ENCODE measurements at places on chromosomes 2 and 18.

GRCh38 chr2:222884114-222884771 is 23.4 kb downstream of the ACSL3 start:
- no peak for DNase-seq

DNA sequence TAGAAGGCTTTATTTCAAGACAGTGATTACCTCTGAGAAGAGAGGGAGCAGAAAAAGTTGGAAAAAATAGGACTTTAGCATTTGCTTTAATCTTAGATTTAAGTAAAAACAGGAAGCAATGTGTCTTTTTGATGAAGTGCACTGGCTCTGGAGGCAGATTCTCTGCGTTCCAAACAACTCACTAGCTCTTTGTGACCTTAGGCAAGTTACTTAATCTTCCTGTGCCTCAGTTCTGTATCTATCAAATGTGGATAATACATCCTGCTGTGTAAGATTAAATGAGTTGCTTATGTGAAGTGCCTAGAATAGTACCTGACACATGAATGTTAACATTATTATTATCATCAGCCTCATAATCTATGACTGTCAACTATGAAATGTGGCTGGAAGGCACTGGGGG is 42.3 kb downstream of the RPRD1A start:
- no peak for DNase-seq

GRCh38 chr2:1940679-1941078 is 196.4 kb upstream of the PXDN start:
- no peak for DNase-seq

GRCh38 chr2:143891879-143892308 is 628.0 kb downstream of the ZEB2 start:
- DNase-seq, result no peak

GRCh38 chr2:56185101-56185581 is 1.4 kb downstream of the CCDC85A start:
- DNase-seq, result no peak

GRCh38 chr2:175690113-175690837 is 311.8 kb downstream of the LNPK start:
- DNase-seq, result peak; percentile 40

GRCh38 chr18:63238693-63239075 is 80.9 kb downstream of the BCL2 start:
- no peak for DNase-seq

DNA sequence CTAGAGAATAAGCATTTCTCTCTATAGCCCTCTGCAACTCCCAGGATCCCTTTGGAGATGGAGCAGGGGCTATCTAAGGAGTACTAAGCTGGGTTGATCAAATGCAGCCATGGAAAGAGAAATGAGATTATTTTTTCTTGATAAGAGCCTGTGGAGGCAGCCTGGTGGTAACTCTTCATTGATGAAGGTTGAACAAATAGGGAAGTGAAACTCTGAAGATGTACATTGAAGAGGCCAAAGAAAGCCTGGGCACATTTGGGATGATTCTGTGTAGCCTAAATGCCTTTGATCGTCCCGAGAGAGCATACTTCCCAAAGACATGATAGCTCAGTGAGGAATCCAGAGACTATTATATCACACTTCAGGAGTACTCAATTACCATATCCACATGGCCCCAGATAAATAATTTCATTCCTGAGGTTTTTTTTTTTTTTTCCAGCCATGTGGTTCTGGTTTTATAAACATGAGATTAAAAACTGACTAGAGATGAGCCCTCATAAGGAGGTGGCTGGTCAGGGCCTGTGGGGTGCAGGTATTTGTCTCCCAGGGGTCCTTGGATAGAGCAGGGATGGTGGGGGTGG is 192.5 kb downstream of the TPGS2 start:
- DNase-seq, result no peak

DNA sequence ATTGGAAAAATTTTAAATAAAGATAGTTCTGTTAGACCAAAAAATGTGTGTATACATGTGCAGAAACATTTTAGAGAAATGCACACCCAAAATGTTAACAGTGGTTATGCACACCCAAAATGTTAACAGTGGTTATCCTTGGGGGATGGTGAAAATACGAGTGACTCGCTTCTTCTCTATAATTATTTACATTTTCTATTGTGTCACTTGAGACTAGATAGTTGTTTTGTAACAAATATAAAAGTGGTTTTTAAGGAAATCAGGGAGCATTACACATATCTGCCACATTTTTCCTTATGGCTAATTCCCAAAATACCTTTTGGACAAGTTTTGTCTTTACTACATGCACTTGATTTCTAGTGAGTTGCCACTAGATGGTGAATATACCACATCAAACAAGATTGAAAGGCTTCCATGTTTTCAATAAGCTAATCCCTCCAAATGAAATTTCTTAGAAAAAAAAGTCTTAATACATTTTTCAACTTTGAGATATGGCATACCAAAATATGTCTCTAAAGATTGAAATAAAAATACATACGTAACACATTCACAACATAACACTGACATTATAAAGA is 9.0 kb upstream of the HIBCH start:
- no peak for DNase-seq

GRCh38 chr18:10971717-10972116 is 177.7 kb downstream of the PIEZO2 start:
- no peak for DNase-seq

DNA sequence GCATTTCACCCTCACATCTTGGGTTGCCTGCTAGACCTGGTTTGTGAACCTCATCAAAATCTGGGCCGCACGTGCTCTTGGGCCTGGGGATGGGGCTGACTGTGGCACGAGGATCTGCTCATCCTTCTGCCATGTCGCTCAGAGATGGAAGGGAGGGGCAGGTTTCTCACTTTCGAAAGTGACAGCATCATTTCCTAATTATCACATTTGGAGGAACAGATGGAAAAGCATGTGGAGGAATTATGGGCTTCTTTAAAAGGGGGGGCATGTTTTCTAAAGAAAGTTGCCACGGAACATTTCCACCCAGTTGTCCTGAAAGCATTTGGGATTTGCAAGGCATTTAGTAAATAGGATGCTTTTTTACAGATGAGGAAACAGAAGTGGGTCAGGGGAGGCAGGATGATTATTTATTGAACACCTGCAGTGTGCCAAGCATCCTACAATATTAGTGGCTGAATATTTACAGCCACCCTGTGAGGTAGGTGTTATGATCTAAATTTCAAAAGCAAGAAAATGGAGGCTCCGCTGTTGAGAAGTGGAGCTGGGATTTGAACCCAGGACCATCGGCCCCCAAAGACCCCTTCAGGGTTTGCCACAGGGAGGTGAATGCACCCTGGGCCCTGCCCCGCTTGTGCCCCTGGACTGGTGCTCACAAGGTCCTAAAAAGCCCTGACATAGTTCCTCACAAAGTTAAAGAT is 104.2 kb upstream of the MYCN start:
- no peak for DNase-seq

GRCh38 chr2:232473467-232473890 is 14.2 kb downstream of the ECEL1 start:
- no peak for DNase-seq

DNA sequence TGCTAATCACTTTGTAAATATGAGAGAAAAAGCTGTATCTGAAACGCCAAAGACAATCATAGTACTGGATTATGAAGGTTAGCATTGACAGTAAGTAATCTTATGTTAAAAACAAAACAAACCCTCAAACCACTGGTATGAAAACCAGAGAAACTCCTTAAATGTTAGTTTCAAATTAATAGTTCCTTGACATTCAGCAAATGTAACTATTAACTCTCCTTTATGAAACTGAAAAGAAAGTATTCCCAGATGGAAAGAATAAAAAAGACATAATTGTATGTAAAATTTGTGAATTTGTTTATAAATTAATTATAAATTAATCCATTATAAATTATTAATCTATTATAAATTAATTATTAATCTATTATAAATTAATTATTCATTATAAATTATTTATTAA is 12.3 kb downstream of the FASTKD1 start:
- no peak for DNase-seq

- DNase-seq, result no peak
Measured at GRCh38 chr2:25548601-25549000, 124.8 kb downstream of the DTNB start.

Data from stromal cell of bone marrow (primary cell).